Activated T-cell treated with anti-CD3 and anti-CD28 coated beads for 24 hours (primary cell): ENCODE measurements at places on chromosomes 6 and 20.
A peak's percentile ranks its signal among the peaks of the same experiment; 100 is the strongest.

DNA sequence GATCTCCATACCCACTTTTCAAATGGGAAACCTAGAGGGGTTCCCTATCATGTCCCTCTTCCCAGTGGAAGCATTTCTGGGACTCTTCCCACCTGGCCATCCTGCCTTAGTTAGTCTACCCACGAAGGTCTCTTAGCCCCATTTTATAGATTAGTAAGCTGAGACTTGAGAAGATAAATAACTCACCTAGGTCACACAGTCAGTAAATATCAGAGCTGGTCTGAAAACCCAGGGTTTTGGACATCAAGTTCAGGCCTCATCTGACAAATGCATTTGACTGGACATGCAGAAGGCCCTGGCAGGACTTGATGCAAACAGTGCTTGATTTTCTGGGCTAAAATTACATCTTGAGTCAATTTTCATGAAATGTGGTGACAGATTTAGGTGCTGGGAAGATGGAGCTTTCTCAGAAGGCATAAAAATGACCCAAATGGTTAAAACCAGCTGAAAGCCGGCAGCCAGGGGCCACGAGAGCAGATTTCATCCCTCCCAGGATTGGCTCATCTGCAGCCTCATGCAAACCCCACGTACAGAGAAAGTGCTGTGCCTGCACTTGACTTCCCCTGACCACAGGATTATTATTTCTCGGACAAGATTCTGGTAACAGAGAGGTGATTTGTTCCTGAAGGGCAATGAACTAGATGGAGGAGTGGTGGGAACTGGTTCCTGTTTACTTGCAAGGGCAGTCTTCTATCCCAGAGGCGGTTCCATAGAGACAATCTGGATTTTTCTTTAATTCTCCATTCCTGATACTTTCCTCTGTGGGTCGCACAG, 23.1 kb downstream of the CPNE5 start:
- no peak for DNase-seq

DNA sequence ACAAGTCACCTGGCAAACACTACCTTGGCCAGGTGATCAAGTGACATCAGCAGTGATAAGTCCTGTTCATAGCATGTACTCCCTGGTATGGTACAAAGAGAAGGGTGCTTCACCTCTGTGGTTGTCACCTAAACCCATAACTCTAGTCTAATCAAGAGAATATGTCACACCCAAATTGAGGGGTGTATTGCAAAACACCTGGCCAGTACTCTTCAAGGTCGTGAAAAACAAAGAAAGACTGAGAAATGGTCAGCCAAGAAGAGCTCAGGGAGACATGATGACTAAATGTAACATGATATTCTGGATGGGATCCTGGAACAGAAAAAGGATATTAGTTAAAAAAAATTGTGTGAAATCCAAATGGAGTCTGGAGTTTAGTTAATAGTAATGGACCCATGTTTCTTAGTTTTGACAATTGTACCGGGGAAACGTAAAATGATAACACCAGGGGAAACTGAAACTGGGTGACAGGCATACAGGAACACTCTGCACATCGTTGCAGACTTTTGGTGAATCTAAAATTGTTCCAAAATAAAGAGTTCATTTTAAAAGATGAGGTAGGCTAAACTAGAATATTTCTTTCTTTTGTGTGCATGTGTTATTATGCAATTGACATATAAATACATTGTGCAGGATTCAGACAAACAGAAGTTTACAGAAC, 262.0 kb downstream of the CDC5L start:
- DNase-seq: no peak

GRCh38 chr20:42402455-42402854, 784.3 kb upstream of the CHD6 start:
- DNase-seq: no peak

GRCh38 chr20:46308258-46309157, at the start of gene CDH22:
TSS of gene CDH22 (minus strand) at chr20:46308498. CDS start at chr20:46251294, 57,204 bp downstream.
- peak; percentile 15 for DNase-seq

GRCh38 chr6:119174879-119175817, 96.7 kb upstream of the FAM184A start:
- no peak for DNase-seq

- DNase-seq: no peak
Observed at GRCh38 chr20:32661820-32662528, 11.8 kb downstream of the C20orf203 start.

- DNase-seq: no peak
Observed at GRCh38 chr20:13870170-13870748, 85.4 kb downstream of the NDUFAF5 start.

DNA sequence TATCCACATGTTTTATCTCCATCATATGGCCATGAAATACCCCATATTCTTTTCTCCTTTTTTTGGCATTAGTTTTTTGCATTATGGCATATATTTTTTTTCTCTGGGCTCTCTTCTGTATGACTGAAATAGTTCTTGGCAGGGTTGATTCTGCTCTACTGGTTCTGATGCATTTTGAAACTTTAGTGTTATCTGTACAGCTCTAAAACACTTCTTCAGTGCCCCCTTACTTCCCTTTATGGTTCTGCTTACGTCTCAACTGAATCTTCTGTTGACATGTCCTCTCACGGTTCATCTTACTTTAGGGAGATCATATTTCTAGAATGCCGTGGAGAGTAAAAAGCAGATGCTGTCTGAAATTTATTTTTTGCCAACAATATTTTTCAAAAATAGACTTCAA, 23.2 kb upstream of the TXNDC5 start:
- no peak for DNase-seq

GRCh38 chr6:502761-503160, 111.2 kb downstream of the IRF4 start:
- DNase-seq: no peak

- no peak for DNase-seq
Observed at GRCh38 chr6:160429620-160429895, 81.4 kb downstream of the SLC22A3 start.

DNA sequence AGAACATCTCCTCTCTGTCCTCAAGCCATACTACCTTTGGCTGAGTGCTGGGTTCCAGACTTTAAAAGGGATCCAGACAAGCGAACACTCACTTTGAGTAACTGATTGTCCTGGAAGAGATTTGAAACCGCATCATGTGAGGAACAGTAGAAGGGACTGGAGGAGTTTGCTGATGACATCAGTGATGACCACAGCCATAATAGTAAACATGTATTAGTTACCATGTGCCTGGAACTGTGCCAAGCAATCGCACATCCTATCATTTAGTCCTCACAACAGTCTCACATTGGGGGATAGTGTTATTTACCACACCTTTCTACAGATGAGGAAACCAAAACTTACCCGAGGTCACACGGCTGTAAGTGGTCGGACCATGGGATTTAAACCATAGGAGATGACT, 39.8 kb downstream of the ARMC2 start:
- no peak for DNase-seq

GRCh38 chr20:61724376-61724775, 341.3 kb downstream of the TAF4 start:
- DNase-seq: no peak

DNA sequence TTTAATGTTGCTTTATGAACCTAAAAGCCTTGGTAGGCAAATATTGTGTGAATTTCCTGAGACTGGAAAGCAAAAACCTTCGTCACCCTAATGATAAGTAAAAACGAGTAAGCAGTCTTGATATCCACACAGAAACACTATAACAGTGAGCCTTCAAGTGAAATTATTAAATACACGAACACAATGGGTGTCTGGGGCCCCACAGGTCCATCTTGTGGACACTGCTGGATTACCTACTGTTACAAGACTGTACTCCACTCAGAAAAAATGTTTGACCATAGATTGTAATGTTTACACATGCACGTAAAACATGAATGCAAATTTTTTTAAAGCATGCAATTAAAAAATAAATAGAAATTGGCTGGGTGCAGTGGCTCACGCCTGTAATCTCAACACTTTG, 466.9 kb downstream of the CD83 start:
- DNase-seq: no peak

DNA sequence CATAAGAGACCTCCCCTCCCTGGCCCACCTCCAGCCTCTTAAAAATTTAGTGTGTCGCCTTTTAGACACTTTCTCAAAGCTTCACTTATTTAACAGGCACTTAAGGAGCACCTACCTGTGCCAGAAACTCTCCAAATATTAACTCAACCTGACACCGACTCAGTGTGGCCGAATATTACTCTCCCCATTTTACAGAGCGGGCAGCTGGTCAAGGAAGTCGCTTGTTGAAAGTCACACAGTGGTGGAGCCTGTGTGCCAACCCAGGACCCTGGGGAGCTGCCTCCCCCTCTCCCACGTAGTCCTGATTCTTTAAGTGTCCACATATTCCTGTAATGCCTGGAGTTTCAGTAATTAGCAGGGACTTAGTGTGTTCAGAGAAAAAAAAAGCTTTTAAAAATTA, 1.0 kb upstream of the PMEPA1 start:
- no peak for DNase-seq

DNA sequence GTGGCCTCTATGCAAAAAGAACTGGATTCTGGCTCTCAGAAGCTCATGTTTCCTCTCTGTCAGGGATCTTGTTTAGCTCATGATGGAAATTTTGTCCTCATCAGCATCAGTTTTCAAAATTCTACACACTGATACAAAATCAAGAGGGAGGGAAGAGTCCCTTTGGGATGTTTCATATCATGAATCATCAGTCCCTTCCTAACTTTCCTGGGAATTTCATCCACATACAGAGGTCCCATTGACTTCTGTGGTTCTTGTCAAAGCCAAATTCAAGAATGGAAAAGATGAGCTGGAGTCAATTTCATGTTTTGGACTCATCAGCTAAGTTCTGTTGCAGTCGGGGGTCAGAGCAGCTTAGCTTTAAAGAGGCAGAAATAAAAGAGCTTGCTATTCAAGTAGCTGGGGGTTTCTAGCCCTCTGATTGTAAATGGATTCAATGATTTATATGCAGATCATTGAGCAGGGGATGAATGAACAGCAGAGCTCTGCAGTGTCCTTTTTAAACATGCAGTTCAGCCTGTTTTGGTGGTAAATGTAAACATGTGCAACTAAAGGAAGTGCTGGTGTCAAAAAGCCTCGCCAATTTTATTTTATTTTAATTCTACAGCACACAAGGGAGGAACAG, 21.3 kb upstream of the TMEM14A start:
- DNase-seq: no peak

GRCh38 chr20:57437672-57438330, 46.6 kb downstream of the RBM38 start:
- DNase-seq: no peak

DNA sequence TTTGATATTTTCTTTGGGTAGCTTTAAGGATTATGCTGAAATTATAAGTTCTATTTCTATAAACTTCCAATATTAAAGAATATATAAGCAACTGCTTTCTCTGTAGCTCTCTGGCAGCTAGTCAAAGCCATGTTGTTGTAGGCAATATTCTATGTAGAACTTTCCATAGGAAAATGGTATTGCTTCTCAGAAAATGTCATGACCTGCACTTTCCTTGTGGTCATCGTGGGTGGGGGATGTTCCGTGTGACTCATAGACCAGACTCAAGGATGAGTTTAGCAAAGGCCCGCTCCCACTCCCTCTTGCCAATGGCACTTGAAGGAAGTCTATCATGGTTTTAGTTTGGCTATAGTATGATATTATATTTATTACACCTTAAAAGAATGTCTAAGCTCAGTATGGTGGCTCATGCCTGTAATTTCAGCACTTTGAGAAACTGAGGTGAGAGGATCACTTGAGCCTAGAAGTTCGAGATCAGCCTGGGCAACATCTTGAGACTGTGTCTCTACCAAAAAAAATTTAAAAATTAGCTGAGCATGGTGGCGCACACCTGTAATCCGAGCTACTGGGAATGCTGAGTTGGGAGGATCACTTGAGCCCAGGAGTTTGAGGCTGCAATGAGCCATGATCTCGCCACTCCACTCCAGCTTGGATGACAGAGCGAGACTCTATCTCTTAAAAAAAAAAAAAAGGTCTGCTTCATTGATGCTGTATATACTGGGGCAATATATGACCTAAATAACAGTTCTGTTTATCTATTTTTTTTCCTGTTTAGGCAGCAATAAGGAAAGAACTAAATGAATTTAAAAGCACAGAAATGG, 36.6 kb upstream of the LTV1 start:
- peak; percentile 80 for DNase-seq

GRCh38 chr6:106227612-106228507, 97.7 kb downstream of the ATG5 start:
- no peak for DNase-seq

DNA sequence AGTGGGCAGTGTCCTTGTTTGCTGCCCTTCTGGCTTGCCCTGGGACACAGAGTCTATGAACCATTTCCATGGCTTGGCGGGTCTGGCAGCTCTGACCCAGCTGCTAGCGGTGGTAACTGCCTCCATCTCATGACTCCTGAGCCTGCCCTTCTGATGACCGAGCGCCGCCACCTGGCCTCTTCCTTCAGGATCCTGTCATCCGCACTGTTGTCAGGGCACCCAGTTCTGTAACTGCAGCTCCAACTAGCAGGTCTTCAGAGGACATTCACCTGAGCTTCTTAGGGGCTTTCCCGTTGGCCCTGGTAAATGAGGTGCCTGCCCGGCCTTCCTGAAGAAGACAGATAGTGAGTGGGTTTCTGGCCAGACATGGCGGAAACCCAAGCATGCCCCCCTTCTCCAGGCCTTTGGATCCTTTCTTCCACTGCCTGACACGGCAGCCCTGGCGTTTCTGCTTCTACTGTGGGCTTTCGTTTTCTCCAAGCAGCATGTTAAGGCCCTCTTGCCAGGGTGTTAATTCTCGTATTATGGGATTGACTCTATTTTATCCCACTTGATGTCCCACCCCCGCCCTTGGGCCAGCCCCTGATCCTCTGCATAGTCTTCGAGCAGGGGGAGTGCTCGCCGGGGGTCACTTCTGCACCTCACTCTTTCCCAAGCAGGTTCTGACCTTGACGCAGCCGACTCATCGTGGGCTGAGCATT, 24.7 kb downstream of the PACSIN1 start:
- DNase-seq: no peak

- no peak for DNase-seq
Observed at GRCh38 chr6:53526000-53526399, 18.9 kb downstream of the GCLC start.

- no peak for DNase-seq
Observed at GRCh38 chr20:40648210-40649072, 40.6 kb downstream of the MAFB start.

DNA sequence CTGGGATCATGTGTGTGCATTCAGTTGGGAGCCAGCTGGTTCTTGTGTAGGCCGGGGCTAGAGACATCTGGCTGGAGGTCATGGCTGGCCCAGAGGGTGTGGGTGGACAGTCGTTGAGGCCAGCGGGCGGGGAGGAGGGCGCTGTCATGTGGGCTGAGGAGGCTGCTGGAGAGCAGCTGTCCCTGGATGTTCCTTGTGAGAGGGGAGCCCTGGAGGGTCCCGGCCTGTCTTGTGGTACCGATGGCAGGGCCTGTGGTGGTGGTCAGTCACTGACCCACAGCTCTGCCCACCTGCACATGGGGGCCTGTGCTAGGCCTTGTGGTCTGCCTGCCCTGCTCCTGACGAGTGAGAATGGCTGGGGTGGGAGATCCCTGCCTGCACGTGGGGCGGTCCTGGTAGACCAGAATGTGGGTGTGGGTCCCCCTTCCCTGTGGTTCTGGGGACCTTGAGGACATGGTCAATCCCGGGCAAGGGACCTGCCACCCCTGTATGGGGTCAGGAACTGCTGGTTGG, 1.9 kb upstream of the C20orf204 start:
- DNase-seq: no peak

- DNase-seq: no peak
Observed at GRCh38 chr6:84137051-84137375, 90.4 kb downstream of the CEP162 start.
